ENCODE measurements at places on chromosomes 6 and 20. TPM values are rescaled to one million over a fixed set of nuclear protein-coding genes. Genes with fewer than 3 reads are reported as not detected.

GRCh38 chr6:147554281-147554680, 45.8 kb downstream of the SAMD5 start:
- DNase-seq = no peak

DNAH8 gene
- 0.03 TPM for total RNA-seq

ATP9A gene
- 23.1 TPM for total RNA-seq

- no peak for DNase-seq
Observed at GRCh38 chr20:9573335-9574151, 59.2 kb downstream of the LAMP5 start.

DNA sequence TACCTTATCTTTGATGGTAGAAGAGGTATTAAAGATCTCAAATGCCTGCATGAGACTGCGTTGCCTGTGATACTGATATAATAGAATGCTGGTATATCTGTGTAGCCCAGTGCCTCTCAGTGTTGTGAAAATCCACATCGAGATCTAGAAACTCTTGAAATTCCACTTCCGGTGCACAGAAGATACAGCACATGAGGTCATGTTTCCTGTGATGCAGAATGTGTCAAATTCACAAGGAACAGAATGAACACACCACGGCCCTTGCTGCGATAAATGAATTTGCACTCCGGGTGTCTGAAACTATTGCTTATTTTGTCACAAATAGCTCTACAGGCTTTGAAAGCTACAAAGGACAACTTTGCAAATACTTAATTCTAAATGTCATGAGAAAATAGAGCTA, 687.9 kb upstream of the AGPAT4 start:
- DNase-seq = no peak

DNA sequence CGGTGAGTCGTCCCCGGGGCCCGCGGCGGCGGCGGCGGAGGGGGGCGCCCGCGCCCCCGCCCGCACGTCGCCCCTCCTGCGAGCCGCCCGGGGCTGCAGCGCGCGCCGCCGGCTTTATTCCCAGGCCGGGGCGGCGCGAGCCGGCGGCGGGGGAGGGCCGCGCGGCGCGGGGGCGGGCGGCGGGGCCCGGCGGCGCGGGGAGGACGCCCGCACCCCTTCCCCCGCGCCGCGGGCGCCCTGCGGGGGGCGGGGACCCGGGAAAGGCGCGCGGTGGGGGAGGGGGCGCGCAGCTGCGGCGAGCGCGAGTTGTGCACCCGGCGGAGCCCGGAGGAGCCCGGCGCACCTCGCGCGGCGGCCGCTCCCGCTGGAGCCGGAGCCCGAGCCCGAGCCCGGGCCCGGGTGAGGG, 646 bp downstream of the HMGA1 start:
- peak; percentile 57 for DNase-seq

GRCh38 chr6:40456390-40457013, 130.7 kb downstream of the LRFN2 start:
- DNase-seq = no peak

DNA sequence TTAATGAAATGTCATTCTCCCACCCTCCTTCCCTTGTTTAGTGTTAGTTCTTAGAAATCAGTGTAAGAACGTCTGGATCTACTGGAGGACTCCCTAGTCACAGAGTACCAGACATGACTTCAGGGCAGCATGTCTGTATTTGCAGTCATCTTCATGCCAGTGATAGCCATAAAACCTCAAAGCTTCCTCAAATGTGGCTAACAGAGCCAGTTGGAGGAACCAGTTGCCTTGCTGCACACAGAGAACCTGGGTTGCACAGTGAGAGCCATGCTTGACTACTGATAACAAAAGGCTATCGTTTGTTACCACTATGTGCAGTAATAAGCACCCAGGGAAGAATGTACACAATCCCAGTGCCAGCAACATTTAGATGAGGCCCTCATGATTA, 20.1 kb downstream of the NT5E start:
- no peak for DNase-seq

GRCh38 chr6:91654357-91654756, 1067.5 kb upstream of the MAP3K7 start:
- no peak for DNase-seq

DNA sequence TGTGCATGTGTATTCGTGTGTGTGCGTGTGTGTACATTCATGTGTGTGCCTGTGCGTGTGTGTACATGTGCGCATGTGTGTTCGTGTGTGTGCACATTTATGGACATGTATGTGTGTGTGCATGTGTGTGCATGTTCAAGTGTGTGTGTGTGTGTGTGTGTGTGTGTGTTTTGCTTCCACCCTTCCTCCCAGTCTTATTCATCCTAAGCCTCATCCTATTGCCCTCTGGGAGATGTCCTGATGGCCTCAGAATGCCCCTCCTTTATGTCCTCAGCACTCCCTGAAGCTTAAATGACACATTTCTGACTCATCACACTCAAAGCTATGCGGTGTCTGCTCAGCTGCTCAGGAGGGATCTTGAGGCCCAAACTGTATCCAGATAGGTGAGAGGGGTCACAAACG, 76.6 kb upstream of the CCDC167 start:
- DNase-seq = no peak

DNA sequence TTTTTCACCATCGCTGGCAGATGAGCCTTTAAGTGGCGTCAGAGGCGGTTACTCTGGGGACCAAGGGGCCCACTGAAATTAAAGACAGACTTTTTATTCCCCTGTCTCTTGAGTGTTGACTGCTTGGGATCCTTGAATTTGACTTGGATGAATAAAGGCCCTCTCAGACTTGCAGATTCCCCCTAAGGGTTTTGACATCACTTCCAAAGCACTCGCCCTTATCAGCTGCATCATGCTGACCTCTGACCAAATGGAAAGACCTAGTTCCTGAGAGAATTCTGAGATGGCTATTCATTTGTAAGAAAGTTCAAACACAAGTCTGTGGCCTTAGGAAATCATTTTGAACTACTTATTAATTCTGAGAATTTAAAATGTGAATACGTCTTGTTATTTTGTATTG, 13.5 kb upstream of the MOXD1 start:
- DNase-seq = no peak

DNA sequence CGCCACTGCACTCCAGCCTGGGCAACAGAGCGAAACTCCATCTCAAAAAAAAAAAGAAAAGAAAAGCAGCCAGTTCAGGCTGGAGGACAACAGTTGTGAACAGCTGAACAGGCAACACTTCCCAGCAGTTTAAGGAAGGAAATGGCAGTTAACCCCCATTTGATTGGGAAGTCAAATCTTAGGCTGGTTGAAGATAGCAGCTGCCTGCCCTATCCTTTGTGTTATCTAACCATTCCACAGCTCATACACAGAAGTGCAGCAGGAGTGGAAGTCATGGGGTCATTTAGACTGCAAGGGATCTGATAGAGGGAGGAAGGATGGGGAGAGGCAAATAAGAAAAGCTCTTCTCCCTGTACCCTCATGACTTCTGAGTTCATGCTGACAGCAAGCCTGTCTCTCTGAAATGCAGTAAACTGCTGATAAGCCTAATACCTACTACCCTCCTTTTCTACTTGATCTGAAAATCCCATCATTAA, 35.3 kb downstream of the KCTD20 start:
- DNase-seq = no peak

GRCh38 chr6:148336901-148337300, 5.7 kb upstream of the SASH1 start:
- no peak for DNase-seq

DNA sequence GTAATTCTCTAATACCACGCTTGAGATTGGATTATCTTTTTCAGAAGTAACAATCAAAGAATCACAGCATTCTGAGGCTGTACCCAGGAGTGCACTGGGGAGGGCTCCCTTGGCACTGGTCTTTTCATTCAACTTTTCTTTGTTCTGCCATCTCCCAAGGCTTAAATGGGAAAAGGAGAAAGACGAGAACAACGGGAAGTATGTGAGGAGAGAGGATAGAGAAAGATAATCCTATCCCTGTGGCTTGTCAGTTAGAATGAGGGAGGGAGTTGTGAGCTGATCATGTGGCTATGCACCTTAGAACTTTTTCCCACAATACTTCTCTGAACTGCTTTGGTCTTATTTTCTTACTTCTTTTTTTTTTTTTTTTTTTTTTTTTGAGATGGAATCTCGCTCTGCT, 83.1 kb downstream of the CAP2 start:
- DNase-seq = no peak

FAM209B gene
- 0.59 TPM for total RNA-seq

GRCh38 chr20:53654932-53655624, 61.4 kb upstream of the ZNF217 start:
- DNase-seq = no peak

GRCh38 chr6:151240791-151241642, 1.2 kb downstream of the AKAP12 start:
- no peak for DNase-seq

GRCh38 chr6:45697605-45698004, 318.1 kb downstream of the CLIC5 start:
- no peak for DNase-seq

UQCC2 gene
- total RNA-seq = 39.6 TPM

TGM3 gene
- 0.32 TPM for total RNA-seq

PPP1R11 gene
- total RNA-seq = 65.7 TPM

Data from lower lobe of right lung (tissue), 2 donors.